ENCODE measurements at places on chromosomes 2 and 18.

DNA sequence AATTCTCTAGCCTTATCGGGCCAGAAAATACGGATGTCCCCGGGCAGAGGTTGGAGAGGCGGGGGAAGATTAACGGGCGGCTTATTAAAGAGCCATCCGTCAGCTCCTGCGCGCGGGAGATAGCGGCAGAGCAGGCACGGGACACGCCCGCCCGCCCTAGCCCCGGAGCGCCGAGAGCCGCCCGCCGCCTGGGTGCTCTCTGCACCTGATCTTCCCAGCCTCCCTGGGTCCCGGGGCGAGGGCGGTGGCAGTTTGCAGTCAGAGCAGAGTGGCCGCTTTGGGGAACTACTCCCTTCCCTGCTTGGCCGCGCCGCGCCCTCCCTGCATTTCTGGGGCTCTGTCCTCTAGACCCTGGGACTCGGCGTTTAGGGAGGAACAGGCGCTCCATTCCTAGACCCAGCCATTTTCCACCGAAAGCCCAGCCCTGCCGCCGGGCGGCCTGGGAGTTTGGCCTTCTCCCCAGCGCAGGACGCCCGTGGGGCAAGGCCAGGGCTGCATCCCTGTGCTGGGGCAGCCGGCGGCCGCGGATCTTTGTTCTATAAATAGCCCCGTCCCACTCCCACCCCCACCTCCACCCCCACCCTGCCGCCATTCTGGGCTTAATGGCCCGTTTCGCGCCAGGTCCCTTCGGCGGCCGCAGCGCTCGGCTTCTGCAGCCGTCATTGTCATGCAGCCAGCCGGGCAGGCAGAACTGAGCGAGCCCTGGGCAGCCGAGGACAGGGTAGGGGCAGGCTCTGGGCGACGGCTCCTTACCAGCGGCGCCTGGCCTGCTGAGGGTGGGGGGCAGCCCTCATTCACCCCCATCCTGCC, 6.6 kb downstream of the GAD1 start:
- DNase-seq = no peak

DNA sequence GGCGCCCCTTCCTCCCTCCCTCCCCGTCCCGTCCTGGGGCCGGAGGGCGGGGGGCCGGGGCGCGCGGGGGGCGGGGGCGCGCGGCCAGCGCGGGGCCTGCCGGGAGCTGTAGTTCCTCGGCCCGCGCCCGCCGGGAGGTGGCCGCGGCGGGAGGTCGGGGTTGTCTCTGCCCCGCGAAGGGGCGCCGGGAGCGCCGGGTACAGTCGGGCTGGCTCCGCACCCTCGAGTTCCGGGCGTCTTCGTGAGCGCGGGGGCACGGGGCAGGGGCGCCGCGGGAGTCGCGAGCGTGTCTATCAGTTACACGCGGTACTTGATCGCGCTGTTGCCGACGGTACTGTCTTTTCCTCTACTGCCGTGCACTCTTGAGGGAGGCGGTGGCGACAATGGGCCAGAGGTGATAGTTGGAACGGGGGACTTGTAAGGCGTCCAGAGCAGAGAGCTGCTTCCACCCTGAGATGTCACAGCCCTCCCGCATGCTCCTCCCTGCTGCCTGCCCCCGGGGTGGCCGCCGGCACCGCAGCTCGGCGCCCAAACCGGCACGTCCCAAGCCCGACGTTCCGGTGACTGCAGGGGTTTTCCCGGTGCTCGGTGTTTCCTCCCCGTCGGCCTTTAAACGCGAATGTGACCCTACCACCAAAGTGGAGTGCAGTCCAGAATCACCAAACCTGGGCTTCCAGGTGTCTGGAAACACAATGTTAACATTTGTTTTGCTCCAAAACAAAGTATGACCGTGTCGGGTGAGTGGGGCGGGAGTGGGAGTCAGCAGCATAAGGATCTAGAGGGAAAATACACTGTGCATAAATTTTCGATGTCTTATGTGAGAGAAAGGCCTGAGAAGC, at the start of gene PRKD3:
Gene PRKD3, minus strand, starts transcription at position 48 of the 839 bp plus-strand sequence. CDS start 8,309 bp downstream, outside the sequence.
- peak; percentile 16 for DNase-seq

DNA sequence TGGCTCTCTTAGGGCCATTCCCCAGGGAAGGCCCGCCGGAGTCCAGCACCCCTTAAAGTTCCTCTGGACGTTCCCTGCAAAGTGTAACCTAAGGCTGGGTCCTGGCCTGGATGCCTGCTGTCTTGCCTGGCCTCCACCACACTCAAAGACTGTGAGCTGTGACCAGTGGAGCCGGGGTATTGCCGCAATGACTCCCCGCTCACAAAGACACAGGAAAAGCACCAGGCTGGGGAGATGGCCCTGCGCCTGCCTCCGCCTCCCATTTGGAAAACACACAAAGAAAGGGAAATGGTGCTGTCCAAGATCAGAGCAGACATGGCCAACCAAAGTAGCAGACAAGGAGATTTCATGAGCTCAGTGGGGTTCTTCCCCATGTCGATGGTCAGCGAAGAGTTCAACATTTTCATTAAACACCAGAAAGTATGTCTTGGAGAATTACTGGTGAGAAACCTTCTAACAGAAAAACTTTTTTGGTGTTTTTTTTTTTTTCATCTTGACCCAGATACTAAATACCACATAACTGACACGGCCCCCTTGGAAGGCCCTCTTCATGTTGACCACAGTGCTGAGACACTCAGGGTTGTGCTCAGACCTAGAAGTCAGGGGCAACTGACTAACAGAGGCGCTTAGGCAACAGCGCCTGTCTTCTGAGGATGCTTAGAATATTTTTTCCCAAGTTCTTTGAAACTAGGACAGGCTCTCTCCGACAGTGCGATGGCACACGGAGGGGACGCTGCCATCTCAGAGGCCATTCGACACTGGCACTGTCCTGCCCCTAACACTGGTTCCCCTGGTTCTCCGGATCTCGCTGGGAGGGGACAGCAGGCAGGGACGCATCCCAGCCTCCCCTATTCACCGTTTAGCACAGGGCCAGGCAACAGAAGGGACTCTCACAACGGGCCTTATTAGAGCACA, 226.4 kb upstream of the ID2 start:
- no peak for DNase-seq

GRCh38 chr2:178128836-178129630, 16.8 kb downstream of the RBM45 start:
- no peak for DNase-seq
